ENCODE measurements at places on chromosomes 16 and 17. TPM values are rescaled to one million over a fixed set of nuclear protein-coding genes. Genes with fewer than 3 reads are reported as not detected.

The IRX6 gene
- not detected for total RNA-seq

The NUPR1 gene
- not detected for total RNA-seq

DNA sequence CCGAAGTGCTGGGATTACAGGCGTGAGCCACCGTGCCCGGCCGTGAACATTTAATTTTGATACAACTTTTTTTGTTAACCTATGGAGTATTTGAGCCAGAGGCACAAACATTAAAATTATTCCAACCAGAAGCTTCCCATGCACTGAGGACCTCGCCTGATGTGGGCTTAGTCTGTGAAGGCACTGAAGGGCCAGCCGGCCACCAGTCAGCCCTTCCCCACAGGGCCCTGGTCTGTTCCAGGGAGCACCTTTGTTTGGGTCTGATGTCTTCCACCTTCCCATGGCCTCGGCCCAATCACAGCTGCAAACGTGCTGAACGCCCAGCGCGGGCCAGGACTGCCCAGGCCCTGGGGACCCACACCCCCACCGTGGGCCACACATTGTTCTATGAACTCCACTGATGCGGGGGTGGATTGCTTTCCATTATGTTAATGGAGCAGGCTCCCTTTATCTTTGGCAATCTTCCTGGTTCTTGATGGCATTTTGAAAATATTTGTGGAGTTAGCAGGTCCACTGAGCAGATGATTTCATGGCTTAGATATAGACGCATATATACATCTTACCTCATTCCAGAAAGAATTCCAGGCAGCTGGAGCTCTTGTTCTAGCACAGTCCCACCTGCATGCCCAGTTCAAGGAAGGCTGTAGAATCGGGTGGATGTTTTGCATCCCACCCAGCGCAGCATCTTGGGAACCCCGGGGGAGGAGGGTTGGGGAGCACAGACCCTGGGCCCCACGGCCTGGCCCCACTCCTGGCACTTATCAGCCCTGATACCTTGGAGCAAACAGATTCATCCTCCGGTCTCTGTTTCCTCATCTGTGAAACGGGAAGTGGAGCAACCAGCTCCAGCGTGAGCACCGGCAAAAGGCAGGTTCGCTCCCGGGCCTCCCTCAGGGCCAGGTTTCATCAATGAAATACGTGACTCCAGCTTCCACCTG, 14.5 kb downstream of the SPIRE2 start:
- peaks cover 29% of the 10 kb centered on the region for H3K4me1 ChIP-seq
- no peak overlapping the region for H3K27ac ChIP-seq
- DNase-seq: no peak
- H3K36me3 ChIP-seq: no peaks in the 10 kb centered on the region
- H3K4me3 ChIP-seq: no peak overlapping the region

GRCh38 chr16:79769928-79770243, 169.3 kb upstream of the MAF start:
- no peaks in the 10 kb centered on the region for H3K36me3 ChIP-seq
- H3K4me1 ChIP-seq: peaks cover 12% of the 10 kb centered on the region
- no peak overlapping the region for H3K27ac ChIP-seq
- H3K4me3 ChIP-seq: peak overlapping the region; percentile 79
- no peaks in the 10 kb centered on the region for H3K27me3 ChIP-seq
- DNase-seq: no peak

DNA sequence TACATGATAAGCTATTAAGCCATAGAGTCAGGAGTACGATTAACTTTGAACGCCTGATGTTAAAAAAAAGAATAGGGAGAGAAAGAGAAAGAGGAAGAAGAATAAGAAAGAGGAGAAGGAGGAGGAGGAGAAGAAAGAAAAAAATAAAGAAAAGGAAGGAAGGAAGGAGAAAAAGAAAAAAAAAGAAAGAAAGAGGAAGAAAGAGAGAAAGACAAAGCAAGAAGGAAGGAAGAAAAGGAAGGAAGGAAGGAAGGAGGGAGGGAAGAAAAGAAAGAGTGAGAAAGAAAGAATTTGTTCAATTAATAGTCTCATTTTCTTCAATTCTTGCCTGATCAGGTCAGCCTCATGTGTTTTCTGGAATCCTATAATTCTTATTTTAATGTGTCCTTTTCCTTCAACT, 33.7 kb downstream of the HS3ST2 start:
- H3K4me3 ChIP-seq: no peak overlapping the region
- H3K27me3 ChIP-seq: peaks cover 6% of the 10 kb centered on the region
- H3K36me3 ChIP-seq: no peaks in the 10 kb centered on the region
- H3K4me1 ChIP-seq: no peaks in the 10 kb centered on the region

GRCh38 chr17:38912221-38912813, 13.1 kb upstream of the LASP1NB start:
- no peaks in the 10 kb centered on the region for H3K27me3 ChIP-seq
- H3K4me3 ChIP-seq: no peak overlapping the region
- no peak for DNase-seq
- peaks cover 93% of the 10 kb centered on the region for H3K36me3 ChIP-seq
- peaks cover 47% of the 10 kb centered on the region for H3K4me1 ChIP-seq

GRCh38 chr16:70726892-70727361, 41.1 kb upstream of the MTSS2 start:
- peaks cover 47% of the 10 kb centered on the region for H3K36me3 ChIP-seq
- no peak overlapping the region for H3K27ac ChIP-seq
- H3K4me1 ChIP-seq: no peaks in the 10 kb centered on the region
- no peaks in the 10 kb centered on the region for H3K27me3 ChIP-seq
- H3K4me3 ChIP-seq: no peak overlapping the region

- peaks cover 2% of the 10 kb centered on the region for H3K27me3 ChIP-seq
- H3K36me3 ChIP-seq: no peaks in the 10 kb centered on the region
- no peak overlapping the region for H3K27ac ChIP-seq
- H3K4me1 ChIP-seq: no peaks in the 10 kb centered on the region
- DNase-seq: no peak
These were observed 409.4 kb upstream of the ERCC4 start for GRCh38 chr16:13510425-13511151.

GRCh38 chr17:66507982-66508760, 205.8 kb downstream of the PRKCA start:
- peaks cover 17% of the 10 kb centered on the region for H3K4me1 ChIP-seq
- H3K4me3 ChIP-seq: no peak overlapping the region
- no peaks in the 10 kb centered on the region for H3K27me3 ChIP-seq
- H3K36me3 ChIP-seq: no peaks in the 10 kb centered on the region
